Stimulated activated CD4-positive, alpha-beta T cell treated with anti-CD3 and anti-CD28 coated beads, Interleukin-2, amount 100 ng/mL, for 24 hours (primary cell): ENCODE measurements at places on chromosomes 4 and X.

DNA sequence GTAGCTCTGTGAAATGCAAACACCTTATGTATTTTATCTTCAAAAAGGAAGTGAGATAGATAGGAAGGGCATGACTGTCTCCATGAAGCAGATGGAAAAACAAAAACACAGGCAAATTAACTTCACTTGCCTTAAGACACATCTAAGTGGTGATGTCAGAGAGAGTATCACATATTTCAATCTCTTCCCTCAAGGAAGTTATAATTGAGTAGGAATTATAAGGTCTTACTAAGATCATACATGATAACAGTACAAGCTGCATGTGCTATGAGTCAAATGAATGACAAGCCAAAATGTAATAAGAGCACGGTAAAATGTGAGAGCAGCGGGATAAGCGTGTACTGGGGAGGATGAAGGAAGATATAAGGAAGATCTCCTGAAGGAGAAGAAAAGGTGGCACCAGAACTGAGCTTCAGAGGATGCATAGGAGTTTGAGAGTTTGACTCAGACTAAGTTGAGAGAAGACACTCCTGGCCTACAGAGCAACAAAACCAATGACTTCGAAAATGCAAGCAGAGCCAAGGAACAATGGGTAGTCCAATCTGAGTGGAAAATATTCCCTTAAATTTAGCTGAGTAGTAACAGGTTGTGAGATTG is 43.3 kb upstream of the GALNT7 start:
- DNase-seq: no peak

DNA sequence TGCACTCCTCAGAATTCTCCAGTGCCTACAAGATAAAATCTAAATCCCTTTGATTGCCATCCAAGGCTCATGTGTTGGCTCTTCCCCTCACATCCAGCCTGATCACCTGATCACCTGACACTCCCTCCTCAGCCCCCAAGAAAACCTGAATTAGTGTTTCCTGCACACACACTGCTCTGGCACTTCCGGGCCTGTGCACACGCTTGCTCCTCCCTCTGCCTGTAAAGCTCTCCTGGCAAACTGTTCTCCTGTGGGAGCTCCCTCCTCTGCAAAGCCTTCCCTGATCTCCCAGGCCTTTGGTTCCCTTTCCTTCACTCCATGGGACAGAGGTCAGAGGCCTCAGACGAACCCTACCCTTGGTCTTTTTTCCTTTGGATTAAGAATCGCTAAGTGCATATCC is 19.9 kb downstream of the PHKA2 start:
- DNase-seq: no peak

- no peak for DNase-seq
Observed at GRCh38 chr4:139553751-139554641, 2.0 kb downstream of the SETD7 start.

DNA sequence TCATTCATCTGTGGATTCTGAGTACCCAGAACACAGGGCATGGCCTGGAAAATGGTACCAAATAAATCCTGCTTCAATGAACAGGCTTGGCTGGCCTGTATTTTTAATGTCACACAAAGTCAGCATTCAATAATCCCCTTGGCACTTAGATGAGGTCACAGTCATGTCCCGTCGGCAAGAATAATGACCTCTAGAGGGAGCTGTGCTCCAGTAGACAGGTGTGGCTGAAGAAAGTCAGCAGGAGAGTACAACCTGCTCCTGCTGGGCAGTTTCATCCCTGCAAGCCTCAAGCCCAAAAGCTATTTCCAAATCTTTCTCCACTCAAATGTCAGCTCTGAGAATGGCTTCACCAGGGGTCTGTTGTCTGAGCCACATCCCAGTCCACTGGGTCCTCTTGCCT is 404.0 kb upstream of the F9 start:
- DNase-seq: no peak

- no peak for DNase-seq
Observed at GRCh38 chr4:72531322-72531721, 37.7 kb downstream of the ADAMTS3 start.

DNA sequence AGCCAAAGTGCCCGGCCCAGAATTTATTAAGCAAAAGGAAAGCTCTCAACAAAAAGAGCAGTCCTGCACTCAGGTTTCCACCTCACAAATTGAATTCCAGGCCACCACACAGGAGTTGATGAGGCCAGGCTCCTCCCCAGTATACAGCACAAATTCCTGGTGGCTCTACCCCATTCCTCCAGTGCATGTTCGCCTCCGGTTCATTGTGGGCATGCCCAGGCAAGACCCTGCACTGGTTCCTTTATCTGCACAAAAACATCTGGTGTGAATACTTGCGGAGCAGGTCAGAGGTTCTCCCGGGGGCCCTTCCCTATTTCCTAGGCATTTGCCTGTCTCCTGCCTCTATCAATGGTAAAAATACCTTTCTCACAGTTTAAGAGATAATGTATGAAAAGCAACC is 195.2 kb upstream of the ANXA10 start:
- no peak for DNase-seq

GRCh38 chr4:963276-964225 is 9.8 kb downstream of the DGKQ start:
- DNase-seq: no peak

- no peak for DNase-seq
Observed at GRCh38 chr4:165289423-165289785, 38.1 kb upstream of the MSMO1 start.

DNA sequence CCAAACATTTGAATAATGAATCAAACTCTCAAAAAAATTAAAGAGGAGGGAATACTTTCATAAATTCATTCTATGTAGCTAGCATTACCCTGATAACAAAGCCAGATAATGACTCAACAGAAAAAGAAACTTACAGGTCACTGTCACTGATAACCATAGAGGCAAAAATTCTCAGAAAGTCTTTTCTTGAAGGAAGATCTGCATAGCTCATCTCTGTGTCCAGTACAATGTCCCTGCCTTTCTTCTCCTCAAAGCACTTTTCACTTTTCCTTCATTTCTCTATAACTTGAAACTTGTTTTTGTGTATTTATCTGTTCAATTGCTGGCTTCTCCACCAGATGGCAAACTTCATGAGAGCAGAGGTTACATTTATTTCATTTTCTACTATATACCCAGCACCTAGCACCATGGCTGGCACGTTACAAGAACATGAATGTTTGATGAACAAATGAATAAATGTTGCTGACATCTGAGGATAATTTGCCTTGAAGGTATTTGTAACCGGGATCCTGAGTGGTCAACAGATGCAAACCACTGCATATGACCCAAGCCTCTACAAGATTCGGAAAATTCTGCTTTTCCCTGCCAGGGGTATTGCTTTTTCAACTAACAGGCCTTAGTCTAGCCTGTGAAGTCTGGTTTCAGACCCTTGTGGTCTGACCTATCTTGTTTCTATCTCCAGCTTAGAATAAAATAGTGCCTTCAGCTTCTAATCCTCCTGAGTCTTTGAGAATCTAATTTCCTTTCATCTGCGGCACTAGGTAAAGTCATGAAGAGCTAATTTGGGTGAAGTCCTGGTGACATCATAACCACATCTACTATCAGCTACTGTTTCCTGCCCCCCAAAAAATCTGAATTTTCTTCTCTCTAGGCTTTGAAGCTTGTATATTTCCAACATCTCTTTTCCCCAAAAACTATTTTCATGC is 52.5 kb upstream of the ANTXR2 start:
- DNase-seq: no peak
